HTR-8/SVneo (cell line): ENCODE measurements at places on chromosomes 4 and X.

DNA sequence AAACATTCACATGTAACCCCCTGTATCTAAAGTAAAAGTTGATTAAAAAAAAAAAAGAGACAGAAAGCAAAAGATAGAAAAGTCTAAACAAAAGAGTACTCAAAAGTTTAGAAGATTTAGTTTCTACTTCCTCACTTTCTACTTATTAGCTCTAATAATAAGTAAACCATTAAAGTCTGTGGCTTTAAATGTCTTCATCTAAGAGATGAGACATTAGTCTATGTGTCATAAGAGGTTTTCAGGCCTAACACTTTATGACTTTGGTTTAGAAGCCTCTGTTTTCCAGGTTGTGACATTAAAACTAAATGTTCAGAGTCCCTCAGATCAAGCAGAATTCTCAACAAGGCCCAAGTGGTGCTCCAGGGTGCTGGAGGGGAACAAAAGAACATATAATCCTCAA lies 42.2 kb upstream of the GUCY1A1 start:
- no peak for DNase-seq

GRCh38 chr4:139893801-139894200 lies 228.2 kb downstream of the MGST2 start:
- DNase-seq = no peak

DNA sequence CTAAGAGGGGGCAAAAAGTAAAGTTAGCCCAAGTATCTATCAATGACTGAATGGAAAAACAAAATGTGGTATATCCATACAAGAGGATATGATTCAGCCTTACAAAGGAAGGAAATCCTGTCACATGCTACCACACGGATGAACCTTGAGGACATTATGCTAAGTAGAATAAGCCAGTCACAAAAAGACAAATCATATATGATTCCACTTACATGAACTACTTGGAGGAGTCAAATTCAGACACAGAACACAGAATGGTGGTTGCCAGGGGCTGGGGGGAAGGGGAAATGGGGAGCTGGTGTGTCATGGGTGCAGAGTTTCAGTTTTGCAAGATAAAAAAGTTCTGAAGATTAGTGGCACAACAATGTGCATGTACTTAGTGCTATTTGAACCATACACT lies 101.8 kb downstream of the SH3KBP1 start:
- no peak for DNase-seq

DNA sequence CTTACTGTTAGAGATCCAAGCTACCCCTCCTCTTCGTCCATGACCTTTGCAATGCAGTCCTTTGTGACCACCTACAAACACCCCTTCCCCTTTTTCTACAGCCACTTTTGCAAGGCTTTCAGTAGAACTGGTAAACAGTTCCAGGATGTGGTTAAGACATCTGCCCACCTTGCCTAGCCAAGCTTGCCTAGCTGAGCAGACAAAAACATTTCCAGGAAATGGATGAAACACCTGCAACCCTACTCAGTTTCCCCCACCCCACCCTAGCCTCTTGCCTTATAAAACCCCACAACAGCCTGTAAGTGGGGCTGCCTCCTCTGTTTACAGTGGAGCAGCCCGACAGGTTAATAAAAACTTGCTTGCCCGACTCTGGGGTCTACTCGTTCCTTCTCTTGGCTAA lies 133.8 kb downstream of the ZC4H2 start:
- DNase-seq = no peak

GRCh38 chr4:113919611-113920010 lies 59.8 kb downstream of the ARSJ start:
- no peak for DNase-seq

DNA sequence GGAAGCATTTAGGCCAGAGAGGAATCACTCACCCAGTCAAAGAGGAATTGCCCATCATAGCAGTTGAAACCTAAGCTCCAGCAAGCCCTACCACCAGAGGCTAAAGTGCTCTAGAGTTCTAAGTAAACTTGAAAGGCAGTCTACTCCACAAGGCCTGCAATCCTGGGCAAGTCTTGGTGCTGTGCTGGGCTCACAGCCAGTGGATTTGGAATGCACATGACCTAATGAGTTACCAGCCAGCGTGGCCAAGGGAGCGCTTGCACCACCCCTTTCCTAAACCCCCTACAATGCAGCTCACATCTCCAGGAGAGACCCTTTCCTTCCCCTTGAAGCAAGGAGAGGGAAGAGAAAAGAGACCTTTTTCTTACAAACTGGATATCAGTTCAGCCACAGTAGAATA lies 445.7 kb downstream of the GASK1B start:
- no peak for DNase-seq

DNA sequence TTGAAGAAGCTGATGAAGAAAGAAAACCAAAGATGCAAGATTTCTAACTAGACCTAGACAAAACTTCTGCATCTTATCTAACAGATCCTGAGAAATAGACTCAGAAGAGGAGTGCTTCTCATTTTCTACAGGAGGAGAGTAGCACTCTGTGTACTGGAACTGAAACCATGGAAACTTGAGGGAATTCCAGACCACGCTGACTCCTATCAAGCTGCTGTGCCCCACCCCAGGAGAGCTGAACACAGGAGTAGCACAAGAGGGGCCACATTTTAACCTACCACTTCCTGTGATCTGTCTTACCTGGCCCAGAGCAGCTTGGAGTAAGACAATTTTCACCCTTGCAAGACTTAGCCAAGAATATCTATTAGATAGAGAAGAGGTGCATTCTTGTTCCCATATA lies 248.9 kb downstream of the SCFD2 start:
- no peak for DNase-seq

GRCh38 chr4:54714631-54715030 lies 56.9 kb downstream of the KIT start:
- DNase-seq = no peak

GRCh38 chrX:129478516-129478915 lies 44.8 kb downstream of the SMARCA1 start:
- no peak for DNase-seq

DNA sequence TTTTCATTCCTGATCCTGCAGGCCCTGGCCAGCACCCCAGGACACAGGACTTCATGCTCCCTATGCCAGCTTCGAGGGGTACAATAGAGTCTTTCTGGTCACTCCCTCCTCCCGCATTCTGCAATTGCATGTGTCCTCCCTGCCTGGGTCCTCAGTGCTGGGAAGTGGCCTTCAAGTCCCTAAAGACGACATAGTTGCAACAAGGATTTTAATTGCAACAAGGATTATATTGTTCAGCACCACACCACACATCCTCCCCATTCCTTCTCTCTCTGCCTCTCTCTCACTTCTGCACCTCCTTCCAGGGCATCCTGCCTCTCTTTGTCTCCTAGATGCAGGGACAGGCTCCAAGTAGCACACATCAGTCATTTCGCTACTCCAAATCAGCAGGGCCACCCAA lies 25.5 kb downstream of the SCD5 start:
- no peak for DNase-seq

DNA sequence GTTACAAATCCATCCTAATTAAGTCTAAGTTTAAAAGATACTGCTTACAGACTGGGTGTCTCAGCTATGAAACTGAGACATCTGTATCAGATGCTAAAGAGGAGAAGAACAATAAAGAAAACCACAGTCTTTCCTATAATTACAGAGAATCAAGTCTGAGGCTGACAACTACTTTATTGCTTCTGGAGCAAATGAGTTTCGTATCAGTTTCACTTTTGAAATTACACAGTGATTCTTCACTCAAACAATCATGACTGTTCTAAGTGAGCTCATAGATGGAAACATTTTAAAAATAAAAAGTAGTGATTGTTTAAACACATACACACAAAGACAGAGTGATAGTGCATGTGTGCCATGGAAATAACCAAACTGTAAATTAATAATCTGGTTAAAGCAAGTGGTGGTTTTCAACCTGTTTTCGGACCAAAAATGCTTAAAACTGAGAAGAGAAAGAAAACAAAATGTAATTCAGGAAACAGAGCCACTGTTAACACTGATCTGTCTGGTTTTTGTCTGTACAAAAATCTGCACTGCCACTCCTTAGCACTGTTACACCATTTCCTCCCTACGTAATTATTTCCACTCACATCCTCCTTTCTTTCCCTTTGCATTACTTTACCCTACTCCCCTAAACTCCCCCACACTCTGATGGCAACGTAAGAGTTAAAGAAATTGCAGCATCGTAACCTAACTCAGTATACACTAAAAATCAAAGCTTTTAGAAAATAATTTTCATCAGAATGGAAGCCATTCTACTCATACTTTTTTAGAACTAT lies 12.5 kb downstream of the RFC1 start:
- DNase-seq = no peak

GRCh38 chr4:62619971-62620370 lies 1419.8 kb downstream of the ADGRL3 start:
- DNase-seq = no peak

GRCh38 chrX:37875675-37876074 lies 28.3 kb upstream of the DYNLT3 start:
- DNase-seq = no peak

DNA sequence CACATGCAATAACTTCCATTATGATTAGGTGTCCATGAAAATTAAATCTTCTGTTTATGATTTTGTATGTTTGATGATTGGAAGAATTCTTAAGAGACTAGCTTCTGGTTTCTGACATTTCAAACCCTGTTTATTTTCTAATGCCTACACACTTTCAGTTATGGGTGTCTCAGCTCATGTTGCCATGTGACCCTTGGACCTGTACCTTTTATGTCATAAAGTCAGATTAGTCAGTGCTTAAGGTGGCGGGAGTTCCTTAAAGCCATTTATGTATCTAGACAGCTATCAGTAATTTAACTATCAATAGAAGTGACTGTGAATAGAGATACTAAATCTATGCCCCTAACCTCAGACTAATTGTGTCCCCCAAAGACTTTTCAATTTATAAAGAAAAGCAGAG lies 155.6 kb downstream of the GBA3 start:
- DNase-seq = no peak

- no peak for DNase-seq
These were observed 160.5 kb upstream of the AGTR2 start for GRCh38 chrX:116009861-116010710.

GRCh38 chr4:159103384-159103990 lies 608 bp downstream of the RAPGEF2 start:
- peak; percentile 25 for DNase-seq

DNA sequence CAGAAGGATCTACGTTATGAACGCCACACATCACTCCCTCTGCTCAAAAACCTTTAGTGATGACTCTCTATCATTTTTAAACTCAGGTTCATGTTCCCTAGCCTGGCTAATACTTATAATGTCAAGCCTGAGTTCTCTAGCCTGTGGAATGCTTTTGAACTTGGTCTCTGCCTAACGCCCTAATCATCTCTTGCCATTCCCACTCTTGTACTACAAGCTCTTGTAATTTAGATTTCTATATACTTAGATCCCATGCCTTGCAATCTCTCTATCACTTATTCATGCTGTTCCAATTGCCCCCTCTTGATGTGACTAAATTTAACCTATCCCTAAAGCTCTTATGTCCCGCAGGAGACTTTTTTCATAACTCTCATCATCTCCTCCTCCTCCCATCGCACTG lies 40.3 kb downstream of the SLC4A4 start:
- DNase-seq = no peak

DNA sequence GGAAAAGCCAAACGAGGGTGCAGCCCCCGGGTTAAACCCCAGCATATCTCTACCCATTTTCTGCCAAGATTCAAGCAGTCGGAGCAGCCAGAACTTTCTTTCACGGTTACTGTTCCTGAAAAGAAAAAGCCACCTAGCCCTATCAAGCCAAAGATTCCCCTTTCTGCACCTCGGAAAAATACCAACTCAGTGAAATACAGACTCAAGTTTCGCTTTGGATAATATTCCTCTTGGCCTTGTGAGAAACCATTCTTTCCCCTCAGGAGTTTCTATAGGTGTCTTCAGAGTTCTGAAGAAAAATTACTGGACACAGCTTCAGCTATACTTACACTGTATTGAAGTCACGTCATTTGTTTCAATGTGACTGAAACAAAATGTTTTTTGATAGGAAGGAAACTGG lies 20.0 kb downstream of the FGF5 start:
- DNase-seq = no peak

DNA sequence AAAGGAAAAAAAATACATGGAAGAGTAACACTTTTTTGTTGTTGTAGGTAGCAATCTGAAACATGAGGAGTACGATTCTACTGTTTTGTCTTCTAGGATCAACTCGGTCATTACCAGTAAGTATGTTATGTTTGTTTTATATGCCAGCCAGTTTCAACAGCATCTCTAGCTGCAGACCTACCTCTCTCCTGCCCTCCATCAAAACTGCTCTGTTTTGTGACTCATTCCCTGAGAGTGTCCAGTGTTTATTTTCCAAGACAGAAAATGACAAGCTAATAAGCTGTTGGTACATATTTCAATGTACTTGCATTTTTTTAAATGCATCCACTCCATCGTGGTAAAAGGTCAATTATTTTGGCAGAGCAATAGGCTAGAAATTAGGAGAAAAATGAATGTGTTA lies 347 bp downstream of the AMTN start:
- peak; percentile 11 for DNase-seq

GRCh38 chr4:152024881-152025280 lies 264.1 kb upstream of the GATB start:
- DNase-seq = no peak

DNA sequence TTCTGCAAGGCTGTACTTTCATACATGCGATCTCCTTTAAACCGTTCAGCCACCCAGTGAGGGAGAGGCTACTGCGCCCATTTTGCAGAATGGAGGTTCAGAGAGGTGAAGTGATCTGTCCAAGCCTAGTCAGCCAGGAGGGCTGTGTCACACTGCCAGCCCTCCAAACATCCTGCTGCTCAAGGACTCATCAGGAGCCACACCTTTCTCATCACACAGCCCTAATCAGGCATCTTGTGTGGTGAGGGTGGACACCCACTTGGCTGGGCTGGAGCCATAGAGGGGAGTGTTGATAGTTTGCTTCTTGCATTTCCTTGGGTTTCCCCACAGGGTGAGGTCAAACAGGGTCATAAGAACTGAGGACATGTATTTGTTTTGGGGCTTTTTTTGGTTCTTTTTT lies 5.4 kb upstream of the CXCR3 start:
- no peak for DNase-seq

GRCh38 chr4:55979562-55979961 lies 30.8 kb downstream of the CEP135 start:
- no peak for DNase-seq
